Activated CD8-positive, alpha-beta T cell treated with anti-CD3 and anti-CD28 coated beads for 36 hours (primary cell): ENCODE measurements at places on chromosomes 7 and 10.
A peak's percentile ranks its signal among the peaks of the same experiment; 100 is the strongest.

GRCh38 chr10:50624413-50624865, 683 bp upstream of the SGMS1 start:
- DNase-seq, result peak; percentile 95

- DNase-seq, result no peak
These were observed 130.9 kb downstream of the EMX2 start for GRCh38 chr10:117673230-117674010.

DNA sequence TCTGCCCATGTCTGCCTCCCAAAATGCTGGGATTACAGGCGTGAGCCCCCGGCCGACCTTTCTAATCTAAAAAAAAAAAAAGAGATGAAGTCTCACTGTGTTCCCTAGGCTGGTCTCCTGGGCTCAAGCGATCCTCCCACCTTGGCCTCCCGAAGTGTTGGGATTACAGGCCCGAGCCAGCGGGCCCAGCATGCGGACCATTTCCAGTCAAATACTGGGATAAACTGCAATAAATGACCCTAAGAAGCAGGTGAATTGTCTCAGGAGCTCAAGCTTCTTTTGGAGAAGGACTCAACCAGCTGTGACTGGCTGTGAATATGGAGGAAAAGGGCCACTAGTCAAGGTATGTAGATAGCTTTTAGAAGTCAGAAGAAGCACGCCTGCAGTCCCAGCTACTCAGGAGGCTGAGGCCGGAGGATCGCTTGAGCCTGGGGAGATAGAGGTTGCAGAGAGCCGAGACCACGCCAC, 550 bp upstream of the CREM start:
- no peak for DNase-seq

DNA sequence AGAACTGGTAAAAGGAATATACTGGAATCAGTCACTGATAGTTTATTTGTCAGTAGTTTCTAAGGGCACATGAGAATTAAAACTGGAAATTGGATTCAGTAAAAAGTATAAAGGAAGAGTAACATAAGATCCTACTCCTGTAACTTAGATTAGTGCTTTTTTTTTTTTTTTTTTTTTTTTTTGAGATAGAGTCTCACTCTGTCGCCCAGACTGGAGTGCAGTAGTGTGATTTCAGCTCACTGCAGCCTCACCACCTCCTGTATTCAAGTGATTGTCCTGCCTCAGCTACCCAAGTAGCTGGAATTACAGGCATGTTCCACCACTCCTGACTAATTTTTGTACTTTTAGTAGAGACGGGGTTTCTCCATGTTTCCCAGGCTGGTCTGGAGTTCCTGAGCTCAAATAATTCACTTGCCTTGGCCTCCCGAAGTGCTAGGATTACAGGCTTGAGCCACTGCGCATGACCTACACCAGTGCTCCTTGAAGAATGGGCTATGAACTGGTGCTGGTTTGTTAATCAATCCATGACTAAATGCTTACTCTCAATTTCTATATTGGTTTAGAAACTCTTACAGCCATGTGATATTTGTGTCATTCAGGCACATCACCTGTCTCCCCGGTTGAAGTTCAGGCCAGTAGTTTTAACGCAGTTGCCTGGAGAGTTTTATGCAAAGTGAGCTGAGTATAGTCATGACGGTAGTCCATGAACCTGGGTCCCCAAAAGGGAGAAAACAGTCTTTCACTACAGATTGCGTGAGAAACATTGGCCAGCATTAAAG, 65.0 kb downstream of the ZEB1 start:
- DNase-seq, result no peak

GRCh38 chr10:92901819-92902251, 53.5 kb downstream of the EXOC6 start:
- DNase-seq, result peak; percentile 40

- no peak for DNase-seq
These were observed 73.3 kb downstream of the MICALL2 start for GRCh38 chr7:1385809-1386622.

GRCh38 chr10:110698340-110698739, 54.2 kb downstream of the RBM20 start:
- no peak for DNase-seq

GRCh38 chr7:1368682-1369571, 90.3 kb downstream of the MICALL2 start:
- DNase-seq, result peak; percentile 54

DNA sequence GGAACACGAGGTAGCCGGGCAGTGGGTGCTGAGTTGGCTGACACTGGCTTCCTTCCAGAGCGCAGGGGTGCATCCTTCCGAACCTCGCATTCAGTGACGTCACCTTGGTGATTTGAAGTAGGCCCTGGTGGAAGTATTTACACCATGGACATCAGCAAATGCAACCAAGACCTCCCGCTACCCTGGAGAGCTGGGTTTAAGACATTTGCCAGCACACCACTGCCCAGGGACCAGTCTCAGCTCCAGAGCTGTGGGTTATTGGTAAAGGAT, 106.4 kb upstream of the GPR26 start:
- DNase-seq, result no peak
